ENCODE measurements at places on chromosomes 11 and 22.

DNA sequence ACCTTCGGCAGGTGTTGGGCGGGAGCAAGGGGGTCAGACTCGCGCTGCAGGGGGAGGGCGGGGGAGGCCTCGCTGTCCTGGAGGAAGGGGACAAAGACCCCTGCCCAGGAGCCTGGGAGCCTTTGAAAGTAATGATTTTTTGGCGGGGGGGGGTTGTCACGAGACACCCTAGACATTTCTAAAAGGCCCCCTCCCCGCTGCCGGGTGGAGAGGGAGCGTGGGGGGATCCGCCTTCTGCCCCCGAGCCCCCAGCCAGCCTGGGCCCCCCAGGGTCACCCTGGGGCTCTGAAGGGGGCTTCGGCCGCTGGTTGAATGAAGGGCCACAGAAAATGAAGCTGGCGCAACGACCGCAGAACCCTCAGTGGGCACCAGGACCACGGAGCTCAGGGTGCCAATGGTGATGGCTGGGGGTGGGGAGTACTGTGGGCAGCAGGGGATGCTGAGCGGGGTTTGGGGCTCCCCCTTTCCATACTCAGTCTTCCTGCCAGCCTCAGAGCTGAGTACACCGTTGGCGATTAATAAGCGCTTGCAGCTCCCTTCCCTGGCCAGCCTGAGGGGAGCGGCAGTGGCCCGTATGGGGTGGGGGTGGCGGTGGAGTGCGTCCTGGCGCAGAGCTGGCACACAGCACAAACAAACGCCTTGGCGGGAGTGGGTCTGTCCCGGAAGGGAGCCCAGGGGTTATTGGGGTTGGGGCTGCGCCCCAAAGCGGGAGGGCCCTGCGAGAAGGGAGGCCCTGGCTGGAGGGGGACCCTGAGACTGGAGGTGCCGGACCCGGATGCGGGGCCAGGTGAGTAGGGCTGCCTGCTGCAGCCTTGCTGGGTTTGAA, 1.2 kb upstream of the DUSP8 start:
- no peak for DNase-seq

DNA sequence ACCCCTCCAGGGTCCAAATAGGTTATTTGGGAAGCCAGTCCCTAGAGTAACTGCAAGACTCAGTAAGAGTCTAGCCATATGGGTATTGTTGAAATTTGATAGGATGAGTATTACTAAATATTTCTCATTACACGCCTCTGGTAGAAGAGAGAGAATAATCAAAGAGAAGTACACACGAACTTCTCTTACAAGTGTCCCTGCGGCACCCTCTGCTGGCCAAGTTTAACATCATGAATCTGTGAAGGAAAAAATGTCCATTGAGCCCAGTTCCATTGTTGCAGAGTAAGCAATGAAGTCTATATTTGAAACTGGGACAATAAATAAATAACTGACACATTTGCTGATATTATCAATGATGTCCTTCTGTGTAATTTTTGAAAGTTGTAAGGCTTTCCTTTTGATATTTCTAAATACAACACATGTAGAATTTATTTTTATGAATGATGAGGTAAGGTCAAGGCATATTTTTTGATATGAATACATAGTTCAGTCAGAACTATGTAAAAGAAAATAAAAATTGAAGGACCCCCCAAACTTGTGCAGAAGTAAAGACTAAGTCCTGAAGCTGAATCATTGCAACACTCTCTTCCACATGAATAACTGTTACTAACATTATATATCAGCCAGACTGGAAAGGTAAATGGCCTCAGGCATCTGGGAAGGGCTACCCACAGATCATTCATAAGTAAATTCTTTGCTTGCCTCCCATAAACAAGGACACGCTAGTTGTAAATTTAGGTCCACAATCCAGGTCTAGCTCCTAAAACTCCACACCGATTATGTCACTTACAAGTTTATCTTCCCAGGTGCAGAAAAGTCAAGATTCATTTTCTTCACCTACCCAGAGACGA, 10.0 kb downstream of the OR51L1 start:
- DNase-seq: peak; percentile 1

DNA sequence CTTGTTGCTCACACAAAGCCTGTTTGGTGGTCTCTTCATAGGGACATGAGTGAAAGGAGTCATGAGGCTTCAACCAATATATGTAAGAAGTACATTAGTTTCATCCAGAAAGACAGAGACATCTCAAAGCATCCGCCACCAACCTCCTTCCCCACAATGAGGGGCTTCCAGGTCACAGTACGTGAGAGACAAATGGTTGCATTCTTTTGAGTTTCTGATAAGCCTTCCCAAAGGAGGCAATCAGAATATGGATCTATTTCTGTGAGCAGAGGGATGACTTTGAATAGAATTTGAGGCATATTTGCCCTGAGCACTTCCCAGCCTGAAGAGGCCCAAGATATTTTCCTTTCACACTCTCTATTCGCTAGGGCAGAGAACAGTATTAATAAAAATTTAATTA, 931.1 kb downstream of the FAM181B start:
- no peak for DNase-seq

DNA sequence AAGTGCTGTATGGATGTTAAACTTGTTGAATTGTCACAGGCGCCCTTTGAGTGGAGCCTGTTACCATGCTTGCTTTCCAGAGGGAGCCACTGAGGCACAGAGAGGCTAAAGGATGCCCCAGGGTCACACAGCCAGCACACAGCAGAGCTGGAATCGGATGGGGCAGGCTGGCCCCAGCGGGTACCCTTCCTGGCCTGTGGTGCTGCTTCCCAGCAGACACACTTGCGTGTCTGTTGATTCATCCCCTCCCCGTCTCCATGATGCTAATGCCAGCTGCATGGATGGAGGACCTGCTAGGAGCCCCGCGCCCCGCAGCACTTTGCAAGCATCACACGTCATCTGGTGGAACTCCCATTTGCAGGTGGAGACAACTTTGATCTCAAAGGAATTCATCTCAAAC, 52.4 kb upstream of the SHISAL1 start:
- DNase-seq: no peak

GRCh38 chr11:59173080-59173963, 1.4 kb downstream of the DTX4 start:
- no peak for DNase-seq

DNA sequence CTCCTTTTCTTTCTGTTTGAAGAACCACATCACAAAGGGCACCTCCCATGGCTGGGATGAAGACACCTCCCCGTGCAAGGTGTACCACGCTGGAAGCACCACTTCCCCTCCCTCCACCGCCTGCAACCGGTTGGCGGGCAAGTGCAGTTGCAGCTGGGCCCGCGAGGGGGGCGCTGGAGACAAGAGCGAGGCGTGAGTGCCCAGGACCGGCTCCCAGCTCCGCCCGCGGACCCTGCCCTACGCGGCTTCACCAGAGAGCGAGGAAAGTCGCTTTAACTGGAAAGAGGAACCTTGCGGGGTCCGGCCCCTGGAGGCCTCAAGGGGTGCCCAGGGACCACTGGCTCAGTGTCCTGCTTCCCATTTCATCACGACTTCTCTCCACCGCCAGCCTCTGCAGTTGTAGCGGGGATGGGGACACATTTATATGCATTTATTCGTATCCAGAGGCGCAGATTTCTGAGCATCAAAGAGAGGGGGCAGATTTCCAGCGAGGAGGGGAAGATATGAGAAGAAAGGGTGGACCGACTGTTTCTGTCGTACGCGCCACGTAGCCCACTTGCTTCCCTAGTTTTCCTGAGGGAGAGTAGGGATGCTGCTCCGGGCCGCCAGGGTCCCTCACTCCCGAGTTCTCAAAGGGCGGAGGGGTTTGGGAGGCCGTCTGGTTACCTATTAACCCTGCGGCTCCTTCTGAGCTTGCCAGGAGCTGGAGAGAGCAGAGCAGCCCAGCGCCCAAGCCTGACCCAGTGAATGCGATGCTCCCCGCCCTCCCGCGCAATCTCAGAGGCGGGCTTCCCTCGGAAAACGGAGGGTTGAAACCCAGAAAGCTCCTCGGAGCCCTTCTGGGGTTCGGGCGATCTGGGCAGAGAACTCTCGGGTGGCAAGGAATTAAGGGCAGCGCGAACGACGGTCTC, 3.5 kb downstream of the ESAM start:
- no peak for DNase-seq

GRCh38 chr11:5689551-5689983, at the start of gene TRIM22:
Gene TRIM22 (plus strand): TSS chr11:5689790. CDS start chr11:5696233, 6,443 bp downstream.
- DNase-seq: peak; percentile 45

- DNase-seq: no peak
Observed at GRCh38 chr22:49008682-49009235, 818.9 kb downstream of the BRD1 start.

DNA sequence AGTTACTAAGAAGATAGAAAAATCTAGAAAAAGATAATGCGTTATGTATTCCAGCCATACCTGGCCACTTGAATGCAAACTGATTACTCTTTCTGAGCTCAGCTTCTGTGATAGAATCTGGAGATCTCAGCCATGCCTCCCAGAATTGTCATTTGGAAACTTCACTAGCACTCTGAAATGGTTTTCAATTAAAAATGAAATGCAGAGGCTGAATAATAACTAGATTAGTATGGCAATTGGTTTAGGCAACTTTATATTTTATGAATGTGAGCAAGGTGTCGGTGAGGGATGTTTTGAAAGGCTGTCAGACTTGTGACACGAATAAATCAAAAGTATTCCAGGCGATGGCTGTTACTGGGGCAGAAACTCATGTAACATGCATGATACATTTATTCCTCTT, 128.8 kb upstream of the SORL1-AS1 start:
- no peak for DNase-seq
